SHP77 (cell line): ENCODE measurements at places on chromosomes 4 and X.

DNA sequence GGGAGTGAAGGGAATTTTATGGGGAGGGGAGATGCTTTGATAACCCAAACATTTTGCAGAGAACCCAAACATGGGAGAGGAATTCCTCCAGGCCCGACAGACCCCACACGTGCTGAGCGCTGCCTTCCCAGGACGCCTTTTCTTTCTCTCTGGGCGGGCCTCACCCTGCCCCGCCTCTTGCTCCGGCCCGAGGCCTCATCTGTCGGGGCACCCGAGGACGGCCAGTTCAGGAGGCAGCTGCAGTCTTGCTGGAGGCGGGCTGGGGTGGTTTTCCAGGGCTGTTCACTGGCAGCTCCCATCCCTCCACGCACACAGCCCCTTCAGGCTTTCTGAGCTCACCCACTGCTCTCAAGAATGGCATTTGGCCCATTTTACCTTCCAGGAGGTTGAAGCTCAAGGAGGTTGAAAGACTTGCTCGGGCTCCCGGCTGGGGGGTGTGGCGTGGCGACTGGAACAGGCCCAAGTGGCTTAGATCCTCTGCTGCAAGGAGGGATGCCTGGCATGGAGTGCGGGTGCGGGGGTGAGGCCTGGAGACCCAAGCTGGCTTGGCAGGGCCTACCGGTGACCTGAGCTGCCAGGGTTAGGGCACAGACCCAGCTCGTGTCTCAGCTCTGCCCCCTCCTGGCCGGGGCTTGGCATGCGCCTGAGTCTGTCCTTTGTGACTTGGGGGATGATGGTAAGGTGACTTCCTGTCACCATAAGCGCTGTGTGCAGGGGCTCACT, 99.2 kb downstream of the PSAPL1 start:
- no peak for DNase-seq

DNA sequence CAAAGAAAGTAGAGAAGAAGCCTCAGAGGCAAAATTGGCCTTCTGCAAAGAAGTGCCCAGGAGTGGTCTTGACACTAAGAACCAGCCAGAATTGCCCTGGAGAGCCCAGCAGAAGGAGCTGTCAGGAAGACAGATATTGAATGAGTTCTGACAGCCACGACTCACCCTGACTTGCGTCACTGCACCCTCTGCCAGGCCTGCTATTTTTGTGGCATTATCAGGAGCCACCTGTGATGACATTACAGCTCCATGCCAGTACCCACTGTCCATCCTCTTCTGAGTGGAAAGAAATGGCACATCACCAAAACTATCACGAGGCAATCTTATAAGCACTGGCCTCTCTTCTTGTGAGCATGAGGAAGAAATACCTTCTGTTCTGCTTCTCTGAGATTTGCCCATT, 67.7 kb downstream of the SMIM20 start:
- DNase-seq = no peak

- DNase-seq = no peak
These were observed 96.5 kb upstream of the MAP3K15 start for GRCh38 chrX:19611636-19612376.

- DNase-seq = no peak
These were observed 9.7 kb upstream of the SYP start for GRCh38 chrX:49209434-49210251.

DNA sequence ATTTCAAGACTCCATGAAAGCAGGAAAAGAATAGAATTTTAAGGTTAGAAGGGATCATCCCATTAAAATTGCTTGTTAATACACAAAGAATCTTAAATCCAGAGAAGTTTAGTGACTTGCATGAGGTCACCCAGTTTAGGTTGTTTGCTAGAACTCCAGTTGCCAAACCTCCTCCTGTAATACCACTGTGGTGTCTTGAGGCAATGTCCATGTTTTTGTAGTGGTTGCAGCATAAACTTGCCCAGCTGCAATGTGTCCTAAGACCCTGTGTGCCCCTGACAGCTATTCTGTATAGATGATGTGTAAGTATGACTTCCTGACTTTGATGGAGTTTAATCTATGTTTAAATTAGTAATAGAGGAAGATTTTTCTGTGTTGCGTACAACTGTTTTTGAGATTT, 6.3 kb downstream of the SFRP2 start:
- DNase-seq = no peak

GRCh38 chr4:145930592-145930991, 8.0 kb downstream of the ZNF827 start:
- no peak for DNase-seq

- no peak for DNase-seq
These were observed 15.6 kb downstream of the ELF4 start for GRCh38 chrX:130094696-130095095.

DNA sequence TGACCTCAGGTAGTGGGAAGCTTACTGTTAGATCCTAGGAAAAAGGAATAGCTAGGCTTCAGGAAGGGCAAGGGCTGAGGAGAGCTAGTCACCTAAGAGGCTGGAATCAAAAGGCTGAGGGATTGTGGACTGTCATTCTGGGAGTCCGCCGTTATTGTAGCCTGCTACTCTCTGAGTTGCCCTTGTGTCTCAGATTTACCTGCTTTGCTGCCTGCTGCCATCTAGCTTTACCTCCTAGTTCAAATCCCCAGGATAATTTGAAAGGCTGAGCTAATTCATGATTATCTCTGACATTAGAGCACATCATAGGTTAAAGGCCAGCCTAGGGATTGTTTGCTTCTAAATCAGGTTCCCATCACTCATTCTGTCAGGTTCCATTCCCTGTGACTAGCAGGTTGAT, 120.2 kb downstream of the FHIP1A start:
- no peak for DNase-seq

- no peak for DNase-seq
These were observed 90.3 kb upstream of the TBL1X start for GRCh38 chrX:9374555-9374954.
